Skin of body (tissue), 3 donors: ENCODE measurements at places on chromosomes 16 and 17. TPM values are rescaled to one million over a fixed set of nuclear protein-coding genes. Genes with fewer than 3 reads are reported as not detected.

CCL23 gene
- total RNA-seq, result 0.39 TPM

YBX2 gene
- total RNA-seq, result 1.3 TPM

PEMT gene
- 18.8 TPM for total RNA-seq

CCL15 gene
- not detected for total RNA-seq
